ENCODE measurements at places on chromosomes 6 and 20. TPM values are rescaled to one million over a fixed set of nuclear protein-coding genes. Genes with fewer than 3 reads are reported as not detected.

Gene ESR1
- not detected for total RNA-seq

Gene CGA
- total RNA-seq = 5.5 TPM

Gene LAMA4
- 2.1 TPM for total RNA-seq

Gene TP53TG5
- not detected for total RNA-seq

Gene OXT
- total RNA-seq = not detected

- no peak for DNase-seq
Measured at GRCh38 chr6:29723262-29723665, at the start of gene HLA-F. Gene HLA-F, plus strand, starts transcription at chr6:29723434. Its CDS starts 30 bp downstream, at chr6:29723464.

GRCh38 chr20:41618807-41619311 lies 682 bp upstream of the CHD6 start:
- no peak for DNase-seq

DNA sequence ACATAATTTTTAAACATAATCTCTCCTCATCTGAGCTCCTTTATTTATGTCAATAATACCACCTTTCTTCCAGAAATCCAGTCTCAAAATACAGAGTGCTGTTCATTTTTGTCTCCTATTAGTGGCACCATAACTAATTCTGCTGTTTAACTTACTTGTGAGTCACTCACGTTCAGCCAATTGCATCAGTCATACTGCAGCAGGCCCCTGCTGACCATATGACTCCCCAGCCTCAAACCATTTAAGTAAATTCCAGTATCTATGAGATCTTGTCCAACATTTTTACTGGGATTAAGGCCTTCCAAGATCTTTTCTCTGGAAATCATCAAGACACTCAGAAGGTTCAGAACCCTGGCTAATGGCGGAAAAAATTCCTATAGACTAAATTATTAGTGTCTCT lies 982.2 kb upstream of the MAP3K7 start:
- no peak for DNase-seq

DNA sequence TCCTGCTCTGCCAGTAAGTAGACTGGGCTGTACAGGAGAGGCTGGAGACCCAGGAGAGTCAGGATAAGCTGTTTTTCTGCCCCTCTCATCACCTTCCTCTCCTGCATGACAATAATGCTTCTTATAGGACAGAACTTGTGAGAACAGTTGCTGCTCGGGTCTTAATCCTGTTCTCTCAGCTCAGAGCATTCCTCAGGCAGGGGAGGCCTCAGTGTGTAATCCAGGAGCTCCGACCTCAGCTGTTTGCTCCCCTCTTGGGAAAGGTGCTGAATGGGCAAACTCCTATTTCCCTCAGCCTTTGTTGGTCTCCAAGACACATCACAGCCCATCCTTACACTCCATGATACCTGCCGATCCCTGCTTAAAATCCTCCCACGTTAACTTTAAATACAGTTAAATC lies 134.9 kb upstream of the LRFN2 start:
- no peak for DNase-seq

DNA sequence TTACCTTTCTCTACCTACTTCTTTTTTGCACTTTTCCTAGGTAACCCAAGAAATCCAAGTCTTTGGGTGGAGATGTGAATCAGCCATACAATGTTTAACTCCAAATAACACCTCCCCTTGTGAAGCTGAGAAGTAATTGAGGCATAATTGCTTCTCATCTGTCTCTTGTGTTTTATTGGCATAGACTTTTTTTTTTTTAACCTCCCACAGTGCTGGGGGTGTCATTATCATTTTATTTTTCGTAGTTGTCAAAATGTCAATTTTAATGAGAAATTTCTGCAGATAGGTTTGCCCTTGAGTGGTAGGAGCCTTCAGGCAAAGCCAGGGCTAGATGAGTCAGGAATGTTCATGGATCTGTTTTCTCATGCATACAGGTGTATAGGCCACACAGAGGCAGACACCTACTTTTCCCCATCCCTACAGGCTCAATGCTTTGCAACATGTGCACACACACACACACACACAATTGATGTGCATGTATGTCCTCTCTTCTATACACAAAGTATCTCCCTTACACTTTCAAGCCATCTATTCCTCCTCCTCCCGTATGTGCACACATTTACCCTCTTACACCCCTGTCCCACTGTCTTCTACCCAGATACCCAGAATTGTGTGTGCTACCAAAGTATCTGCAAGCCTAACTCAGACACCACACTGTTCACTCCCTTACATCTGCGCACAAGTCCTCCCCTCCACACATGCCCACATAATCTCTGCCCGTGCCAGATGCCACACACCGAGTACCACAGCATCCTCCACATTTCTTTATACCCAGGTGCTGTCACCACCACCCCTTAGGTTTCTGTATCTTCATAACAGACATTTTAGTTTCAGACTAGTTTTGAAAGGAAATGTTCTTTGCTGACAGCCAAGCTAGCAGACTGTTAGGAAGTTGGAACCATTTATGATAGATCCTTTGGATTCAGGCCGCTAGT lies 22.0 kb downstream of the RALY start:
- no peak for DNase-seq

DNA sequence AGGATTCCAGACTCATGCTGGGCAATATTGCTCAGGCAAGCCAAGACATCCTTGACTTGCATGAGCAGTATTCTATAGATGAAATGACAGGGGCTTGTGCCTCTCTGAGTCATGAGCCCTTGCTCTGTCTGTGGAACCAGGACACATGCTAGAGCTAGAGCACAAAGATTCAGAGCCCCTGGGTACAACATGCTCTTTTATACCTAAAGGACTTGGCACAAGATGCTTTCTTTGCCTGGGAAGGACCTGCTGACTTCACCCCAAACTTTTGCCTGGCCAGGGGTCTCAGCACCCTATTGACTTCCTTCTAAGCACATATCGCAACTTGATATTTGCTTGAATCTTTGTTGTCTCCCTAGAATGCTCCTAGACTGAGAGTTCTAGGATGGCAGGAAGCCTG lies 27.4 kb downstream of the TGM6 start:
- DNase-seq = no peak

- no peak for DNase-seq
Measured at GRCh38 chr6:22789315-22789714, 219.9 kb downstream of the HDGFL1 start.

- no peak for DNase-seq
Measured at GRCh38 chr6:28764761-28765282, 159.0 kb downstream of the TRIM27 start.

DNA sequence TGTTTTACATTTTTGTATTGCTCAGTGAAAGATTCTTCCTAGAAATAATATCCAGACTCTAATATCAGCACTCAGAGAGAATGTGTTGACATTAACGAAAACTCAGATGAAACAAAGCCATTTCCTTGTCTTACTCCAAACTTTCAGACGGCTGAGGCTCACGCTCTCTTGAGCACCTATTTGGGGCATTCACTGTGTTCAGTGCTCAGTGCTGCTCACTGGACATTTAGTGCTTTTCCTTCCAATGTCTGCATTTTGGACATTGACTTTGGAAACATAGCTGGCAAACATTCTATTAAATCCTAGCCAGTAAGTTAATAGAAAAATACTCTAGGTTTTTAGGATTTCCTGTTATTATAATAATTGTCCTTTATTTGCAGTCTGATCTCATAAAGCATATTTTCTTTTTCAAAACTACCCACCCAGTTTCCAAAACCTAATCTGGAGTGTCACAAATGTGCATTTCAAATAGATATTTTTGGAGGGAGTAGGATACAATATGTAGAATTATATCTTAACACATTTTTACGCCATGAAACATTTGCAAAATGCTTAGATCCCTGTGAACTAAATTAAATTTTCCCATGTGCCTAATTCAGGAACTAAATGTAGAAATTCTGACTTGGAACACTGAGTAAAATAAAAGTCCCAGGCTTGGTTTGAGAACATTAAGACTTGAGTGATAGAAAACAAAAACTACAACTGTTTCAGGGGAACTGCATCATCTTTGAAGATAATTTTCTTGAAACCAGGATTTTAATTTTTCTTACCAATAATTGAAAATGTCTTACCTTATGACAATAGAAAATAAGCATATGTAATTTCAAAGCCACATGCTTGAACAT lies 91.7 kb upstream of the B3GAT2 start:
- DNase-seq = no peak

DNA sequence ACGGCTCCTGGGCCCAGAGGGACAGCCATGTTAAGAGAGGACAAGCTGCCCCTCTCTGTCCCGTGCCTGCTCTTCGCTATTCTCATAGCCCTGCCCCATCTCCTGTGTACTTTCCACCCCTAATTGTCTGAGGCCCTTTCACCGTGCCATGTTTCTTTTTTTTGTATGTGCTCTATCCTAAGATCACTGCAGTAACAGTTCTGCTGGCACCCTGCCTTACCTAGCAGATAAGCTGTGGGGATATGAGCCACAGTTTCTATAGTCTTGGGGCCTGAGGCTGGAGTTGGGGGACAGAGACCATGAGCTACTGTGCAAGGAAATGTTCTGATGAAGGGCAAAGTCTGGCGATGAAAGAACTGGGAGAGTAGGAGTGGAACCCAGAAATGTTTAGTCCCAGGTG lies 269.5 kb upstream of the CITED2 start:
- no peak for DNase-seq

GRCh38 chr6:96836631-96837080 lies 621 bp downstream of the GPR63 start:
- DNase-seq = no peak

DNA sequence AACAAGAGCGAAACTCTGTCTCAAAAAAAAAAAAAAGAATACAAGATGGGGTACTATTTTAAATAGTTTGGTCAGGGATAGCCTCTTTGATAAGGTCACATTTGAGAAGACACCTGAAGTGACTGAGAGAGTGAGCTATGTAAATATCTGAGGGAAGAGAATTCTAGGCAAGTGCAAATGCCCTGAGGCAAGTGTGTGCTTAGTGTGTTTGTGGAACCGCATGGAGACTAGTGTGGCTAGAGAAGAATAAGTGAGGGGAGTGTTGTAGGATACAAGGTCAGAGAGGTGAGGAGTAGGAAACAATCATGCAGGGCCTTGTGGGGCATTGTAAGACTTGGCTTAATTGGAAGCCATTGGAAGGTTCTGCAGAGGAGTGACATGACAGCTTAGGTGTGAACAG lies 3.4 kb downstream of the RSPH9 start:
- DNase-seq = no peak

GRCh38 chr20:62357681-62358080 lies 9.4 kb downstream of the LAMA5 start:
- DNase-seq = no peak

GRCh38 chr6:26033085-26033940 lies 53.9 kb upstream of the HFE start:
- DNase-seq = peak; percentile 29
